ENCODE measurements at places on chromosomes 2 and 18. TPM values are rescaled to one million over a fixed set of nuclear protein-coding genes. Genes with fewer than 3 reads are reported as not detected.

DNA sequence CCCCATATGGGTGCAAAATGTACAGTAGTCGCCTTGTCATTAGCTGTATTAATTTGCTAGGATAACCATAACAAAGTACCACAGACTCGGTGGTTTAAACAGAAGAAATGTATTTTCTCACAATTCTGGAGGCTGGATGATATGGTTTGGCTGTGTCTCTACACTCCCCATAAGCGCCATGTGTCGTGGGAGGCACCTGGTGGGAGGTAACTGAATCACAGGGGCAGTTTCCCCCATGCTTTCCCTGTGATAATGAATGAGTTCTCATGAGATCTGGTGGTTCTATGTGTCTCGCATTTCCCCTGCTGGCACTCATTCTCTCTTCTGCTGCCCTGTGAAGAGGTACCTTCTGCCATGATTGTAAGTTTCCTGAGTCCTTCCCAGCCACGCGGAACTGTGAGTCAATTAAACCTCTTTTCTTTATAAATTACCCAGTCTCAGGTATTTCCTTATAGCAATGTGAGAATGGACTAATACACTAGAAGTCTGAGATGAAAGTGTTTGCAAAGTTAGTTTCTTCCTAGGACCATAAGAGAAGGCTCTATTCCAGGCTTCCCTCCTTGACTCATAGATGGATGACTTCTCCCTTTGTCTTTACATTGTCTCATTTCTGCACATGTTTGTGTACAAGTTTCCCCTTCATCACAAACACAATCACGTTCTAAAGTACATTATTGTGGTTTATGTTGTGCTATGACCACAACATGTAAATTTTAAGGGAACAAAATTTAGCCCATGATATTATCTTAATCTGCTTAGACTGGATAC, 1442.6 kb downstream of the SUCLG1 start:
- no peak for DNase-seq

GRCh38 chr18:63325086-63325686, 5.6 kb upstream of the BCL2 start:
- no peak for DNase-seq

GRCh38 chr2:39266139-39266805, 22.5 kb upstream of the CDKL4 start:
- DNase-seq = no peak

Gene RAB17
- total RNA-seq = 18.4 TPM

Gene PDCD1
- total RNA-seq = not detected

Gene ARHGAP25
- total RNA-seq = 1.1 TPM

DNA sequence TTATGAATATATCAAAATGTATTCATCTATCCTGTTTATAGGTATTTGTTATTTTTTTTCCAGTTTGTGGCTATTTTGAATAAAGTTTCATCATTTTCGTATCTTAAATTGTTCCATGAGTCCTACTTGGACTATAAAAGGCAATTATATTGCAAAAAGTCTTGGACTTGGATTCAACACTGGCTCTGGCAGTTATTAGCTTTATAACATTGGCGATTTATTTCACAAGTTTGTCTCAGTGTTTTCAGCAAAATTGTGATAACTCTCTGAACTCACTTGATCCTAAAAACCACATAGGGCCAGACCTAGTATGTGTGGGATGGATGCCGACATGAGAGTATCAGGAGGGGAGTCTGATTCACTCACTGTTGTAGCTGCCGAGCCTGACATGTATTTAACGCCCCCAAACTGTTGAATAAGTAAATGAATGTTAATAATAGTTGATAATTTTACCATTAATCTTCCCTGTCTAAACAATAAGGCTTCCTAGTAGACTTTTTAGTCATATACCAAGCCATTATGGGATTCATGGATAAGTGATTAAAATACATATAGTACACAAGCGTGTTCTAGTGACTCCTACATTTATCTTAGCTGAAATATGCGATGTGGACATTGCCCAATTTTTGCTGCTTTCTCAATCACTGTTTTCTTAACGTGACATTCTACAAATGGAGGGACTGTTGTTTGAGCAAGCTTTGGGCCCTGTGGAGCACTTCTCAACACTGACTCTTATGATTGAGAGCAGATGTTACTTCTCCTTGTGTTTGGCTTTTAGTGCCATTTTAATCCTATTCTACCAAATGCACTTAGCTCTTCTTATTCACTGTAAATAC, 907.6 kb downstream of the EPHA4 start:
- DNase-seq = no peak

DNA sequence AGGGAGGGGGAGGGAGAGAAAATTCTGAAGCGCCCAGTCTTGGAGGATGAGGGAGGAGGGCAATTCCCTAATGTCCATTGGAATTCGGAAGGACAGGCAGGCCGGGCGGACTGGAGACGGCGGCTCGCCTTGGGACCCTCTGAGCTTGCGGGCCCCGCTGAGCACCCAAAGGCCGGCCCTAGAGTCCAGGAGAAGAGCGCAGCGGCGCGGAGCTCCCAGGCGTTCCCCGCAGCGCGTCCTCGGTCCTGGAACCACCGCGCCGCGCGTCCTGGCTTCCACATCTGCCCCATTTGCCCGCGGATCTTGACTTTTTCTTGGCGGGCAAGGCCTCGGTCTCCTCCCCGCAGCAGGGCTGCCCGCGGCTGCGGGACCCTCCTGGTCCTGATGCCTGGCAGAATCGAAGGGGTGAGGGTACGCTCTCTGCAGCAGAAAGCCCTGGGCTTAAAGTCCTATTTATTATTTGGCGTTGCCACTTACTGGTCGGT, 675 bp upstream of the MLPH start:
- DNase-seq = no peak

DNA sequence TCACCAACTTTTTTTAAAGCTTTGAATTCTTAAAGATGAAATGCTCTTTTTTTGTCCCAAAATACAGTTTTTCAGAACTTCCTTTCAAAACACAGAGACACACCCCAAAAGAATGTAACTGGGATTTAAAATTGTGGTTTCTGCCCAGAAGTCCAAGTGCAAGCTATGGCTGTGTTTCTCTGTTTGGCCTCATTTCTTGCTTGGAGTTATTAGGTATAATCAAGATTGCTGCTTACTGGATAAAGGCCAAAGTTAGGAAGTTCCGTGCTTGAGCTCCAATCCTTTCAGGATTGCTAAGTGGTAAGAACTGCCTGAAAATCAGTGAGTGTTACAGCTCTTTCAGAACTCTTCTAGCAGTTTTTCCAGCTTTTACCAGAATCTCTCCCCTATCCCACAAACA, 16.9 kb downstream of the ZBTB7C start:
- no peak for DNase-seq

GRCh38 chr2:31874071-31874470, 136.7 kb downstream of the MEMO1 start:
- DNase-seq = no peak

Gene IHH
- total RNA-seq = 10.8 TPM

DNA sequence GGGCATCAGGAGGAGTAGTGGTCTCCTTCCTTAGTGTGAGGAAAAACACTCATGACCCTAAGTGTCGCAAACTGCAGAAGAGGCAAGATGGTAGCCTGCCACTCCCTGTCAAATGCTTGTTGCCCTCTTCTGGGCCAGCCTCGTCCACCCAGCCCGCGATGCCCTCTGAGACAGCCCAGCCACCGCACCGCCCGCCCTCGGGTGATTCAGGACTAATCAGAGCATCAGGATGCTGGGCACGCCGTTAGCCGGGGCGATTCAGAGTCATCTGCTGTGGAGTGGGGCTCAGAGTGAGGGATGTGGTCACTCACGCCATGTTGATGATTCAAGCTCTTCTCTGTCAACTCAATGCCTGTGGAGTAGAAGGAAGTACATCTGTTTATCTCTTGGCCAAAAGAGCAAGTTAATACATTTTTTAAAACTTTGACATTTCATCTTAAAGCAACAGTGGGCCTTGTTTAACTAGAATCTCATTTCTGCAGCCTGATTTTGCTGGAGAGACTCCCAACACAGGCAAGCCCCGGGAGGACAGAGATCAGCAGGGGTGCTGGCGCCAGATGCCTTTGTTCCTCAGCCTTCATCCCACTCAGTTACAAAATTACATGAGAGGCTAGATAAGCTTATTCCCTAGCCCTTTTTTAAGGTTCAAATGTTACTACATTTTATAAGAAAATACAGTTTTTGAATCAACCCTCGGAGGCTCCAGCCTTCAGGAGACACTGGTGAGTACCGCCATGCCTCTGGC, 79.0 kb downstream of the TMEM18 start:
- no peak for DNase-seq

Gene LIPG
- total RNA-seq = 16.9 TPM

- DNase-seq = no peak
Observed at GRCh38 chr2:188645986-188646385, 328.2 kb upstream of the COL3A1 start.

Gene TMEM178A
- total RNA-seq = 9.3 TPM

GRCh38 chr2:68907232-68907919, 36.2 kb upstream of the BMP10 start:
- DNase-seq = no peak

- DNase-seq = no peak
Observed at GRCh38 chr18:31648966-31649429, 35.4 kb downstream of the B4GALT6 start.

Gene PRKAG3
- total RNA-seq = not detected

DNA sequence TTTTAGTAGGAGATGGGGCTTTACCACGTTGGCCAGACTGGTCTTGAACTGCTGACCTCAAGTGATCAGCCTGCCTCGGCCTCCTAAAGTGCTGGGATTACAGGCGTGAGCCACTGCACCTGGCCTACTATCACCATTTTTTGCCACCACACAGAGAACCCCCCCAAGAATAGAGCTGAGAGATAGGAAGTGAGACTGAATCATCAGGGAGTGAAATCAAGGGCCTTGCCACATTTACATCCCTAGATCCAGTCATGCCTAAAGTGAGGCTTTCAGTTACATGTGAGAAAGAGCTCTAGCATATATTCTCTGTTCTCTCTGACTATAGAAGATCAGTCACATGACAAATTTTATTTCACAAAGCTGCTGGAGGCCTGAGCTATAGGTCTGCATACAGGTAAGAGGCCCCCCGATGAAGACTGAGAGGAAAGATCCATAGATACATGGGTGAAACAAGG, 28.0 kb upstream of the KCMF1 start:
- no peak for DNase-seq

GRCh38 chr18:42614619-42615293, 500.7 kb downstream of the RIT2 start:
- DNase-seq = no peak

DNA sequence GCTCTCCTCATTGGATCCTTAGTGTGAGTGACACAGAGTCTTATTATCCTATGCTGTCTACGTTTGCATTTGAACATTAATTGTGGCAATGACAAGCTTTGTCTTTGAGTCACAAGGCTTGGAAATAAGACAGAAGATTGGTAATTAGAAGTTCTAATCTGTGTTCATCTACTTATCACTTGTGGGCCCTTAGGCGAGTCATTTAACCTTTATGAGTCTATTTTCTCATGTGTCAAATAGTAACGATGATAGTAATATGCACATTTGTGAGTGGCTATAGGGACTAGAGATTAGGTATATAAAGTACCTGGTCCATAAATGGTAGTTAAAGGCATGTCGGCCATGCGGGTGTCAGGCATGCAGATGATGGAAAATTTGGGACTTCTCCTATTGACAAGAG, 105.6 kb upstream of the NABP1 start:
- no peak for DNase-seq

GRCh38 chr2:103898561-103898960, 955.4 kb upstream of the POU3F3 start:
- no peak for DNase-seq

- no peak for DNase-seq
Observed at GRCh38 chr2:179985163-179985820, 21.8 kb downstream of the CWC22 start.

Gene GBX2
- 2.1 TPM for total RNA-seq

DNA sequence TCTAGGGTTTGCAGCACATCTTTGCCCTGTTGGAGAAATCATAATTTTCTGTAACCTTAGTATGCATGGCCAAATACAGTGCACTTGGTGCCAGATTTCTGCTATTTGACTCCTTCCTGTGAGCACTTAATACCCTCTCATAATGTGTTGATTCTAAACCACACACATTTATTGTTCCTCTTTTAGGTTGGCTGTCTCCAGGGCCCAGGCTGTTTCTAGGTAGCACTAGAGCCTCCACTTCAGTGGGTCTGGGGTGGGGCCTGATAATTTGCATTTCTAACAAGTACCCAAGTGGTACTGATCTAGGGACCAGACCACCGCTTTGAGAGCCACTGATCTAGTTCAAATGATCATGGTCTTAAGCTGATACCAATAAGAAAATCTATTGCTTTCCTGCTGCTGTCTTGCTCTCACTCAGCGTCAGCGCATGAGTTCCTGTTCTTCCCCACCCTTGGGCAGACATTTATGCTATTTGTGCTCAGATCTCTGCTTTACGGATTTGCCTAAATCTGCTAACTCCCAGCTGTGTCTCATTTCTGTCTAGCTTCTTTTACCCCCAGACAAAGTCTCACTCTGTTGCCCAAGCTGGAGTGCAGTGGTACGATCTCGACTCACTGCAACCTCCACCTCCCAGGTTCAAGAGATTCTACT, 7.4 kb downstream of the PTRHD1 start:
- no peak for DNase-seq

Gene AMER3
- 10.9 TPM for total RNA-seq

DNA sequence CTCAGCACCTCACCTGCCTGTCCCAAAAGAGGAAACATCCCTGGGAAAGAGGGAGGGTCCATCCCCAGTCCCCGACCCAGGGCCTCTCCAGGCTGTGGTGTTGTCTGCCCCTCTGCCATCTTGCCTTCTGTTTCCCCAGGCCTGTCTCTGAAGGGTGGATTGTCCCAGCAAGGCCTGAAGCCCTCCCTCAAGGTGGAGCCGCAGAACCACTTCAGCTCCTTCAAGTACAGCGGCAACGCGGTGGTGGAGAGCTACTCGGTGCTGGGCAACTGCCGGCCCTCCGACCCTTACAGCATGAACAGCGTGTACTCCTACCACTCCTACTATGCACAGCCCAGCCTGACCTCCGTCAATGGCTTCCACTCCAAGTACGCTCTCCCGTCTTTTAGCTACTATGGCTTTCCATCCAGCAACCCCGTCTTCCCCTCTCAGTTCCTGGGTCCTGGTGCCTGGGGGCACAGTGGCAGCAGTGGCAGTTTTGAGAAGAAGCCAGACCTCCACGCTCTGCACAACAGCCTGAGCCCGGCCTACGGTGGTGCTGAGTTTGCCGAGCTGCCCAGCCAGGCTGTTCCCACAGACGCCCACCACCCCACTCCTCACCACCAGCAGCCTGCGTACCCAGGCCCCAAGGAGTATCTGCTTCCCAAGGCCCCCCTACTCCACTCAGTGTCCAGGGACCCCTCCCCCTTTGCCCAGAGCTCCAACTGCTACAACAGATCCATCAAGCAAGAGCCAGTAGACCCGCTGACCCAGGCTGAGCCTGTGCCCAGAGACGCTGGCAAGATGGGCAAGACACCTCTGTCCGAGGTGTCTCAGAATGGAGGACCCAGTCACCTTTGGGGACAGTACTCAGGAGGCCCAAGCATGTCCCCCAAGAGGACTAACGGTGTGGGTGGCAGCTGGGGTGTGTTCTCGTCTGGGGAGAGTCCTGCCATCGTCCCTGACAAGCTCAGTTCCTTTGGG, 47.2 kb downstream of the BOLA3 start:
- DNase-seq = peak; percentile 63

DNA sequence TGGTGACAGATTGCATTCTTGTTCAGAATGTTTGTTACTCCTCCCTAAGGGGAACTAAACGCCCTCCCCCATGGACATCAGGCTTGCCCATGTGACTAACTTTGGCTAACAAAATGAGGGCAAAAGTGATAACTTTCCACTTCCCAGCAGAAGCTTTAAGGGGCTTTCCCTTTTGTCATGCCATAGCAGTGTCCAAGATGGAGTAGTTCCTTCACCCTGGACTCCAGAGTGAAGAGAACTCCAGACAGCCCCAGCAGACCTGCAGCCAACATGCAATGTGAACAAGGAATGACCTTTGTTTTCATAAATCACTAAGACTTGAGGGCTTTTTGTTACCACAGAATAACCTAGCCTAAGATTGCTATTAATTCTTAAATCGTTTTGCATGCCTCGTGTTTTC, 163.5 kb downstream of the ZEB2 start:
- DNase-seq = no peak

All from type B pancreatic cell (in vitro differentiated cells).